Cardiac septum (tissue), 1 donor: ENCODE measurements at places on chromosomes 5 and 9.

DNA sequence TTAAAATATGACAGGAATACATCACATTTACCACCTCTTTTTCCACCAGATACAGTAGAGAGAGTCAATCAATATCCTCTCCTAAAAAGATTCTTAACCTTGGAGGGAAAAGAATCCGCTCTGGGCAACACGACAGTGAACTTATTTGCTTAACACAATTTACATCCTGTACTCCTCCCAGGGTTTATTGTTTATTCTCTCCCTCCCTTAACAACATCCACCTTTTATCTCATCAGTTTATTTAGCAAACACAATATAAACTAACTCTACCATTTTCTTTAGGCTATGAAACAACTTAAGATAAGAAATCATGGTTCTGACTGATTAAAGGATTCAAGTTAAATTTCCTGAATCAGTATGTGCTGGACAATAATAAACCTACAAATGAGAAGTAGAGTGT, 50.9 kb downstream of the CERT1 start:
- DNase-seq = no peak

DNA sequence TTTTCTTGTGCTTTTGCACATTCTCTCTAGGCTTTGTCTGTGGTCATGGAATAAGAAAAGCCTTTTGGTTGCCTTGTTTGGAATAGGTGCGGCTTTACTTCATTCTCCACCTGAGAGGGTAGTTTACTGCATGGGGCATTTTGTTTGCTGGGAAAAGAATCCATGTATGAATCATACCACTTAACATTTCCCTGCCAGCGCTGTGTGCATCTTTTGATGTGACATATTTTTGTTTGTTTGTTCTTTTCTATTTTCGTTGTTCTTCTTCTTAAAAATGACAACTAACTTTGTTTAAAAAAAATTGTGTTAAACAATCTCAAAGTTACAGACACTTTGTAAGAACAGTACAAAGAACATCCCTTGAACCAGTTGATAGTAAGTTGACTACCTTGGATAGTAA, 113.2 kb downstream of the GCNT1 start:
- DNase-seq = no peak

- DNase-seq = no peak
These were observed 29.8 kb downstream of the HMGCR start for GRCh38 chr5:75366787-75367186.

DNA sequence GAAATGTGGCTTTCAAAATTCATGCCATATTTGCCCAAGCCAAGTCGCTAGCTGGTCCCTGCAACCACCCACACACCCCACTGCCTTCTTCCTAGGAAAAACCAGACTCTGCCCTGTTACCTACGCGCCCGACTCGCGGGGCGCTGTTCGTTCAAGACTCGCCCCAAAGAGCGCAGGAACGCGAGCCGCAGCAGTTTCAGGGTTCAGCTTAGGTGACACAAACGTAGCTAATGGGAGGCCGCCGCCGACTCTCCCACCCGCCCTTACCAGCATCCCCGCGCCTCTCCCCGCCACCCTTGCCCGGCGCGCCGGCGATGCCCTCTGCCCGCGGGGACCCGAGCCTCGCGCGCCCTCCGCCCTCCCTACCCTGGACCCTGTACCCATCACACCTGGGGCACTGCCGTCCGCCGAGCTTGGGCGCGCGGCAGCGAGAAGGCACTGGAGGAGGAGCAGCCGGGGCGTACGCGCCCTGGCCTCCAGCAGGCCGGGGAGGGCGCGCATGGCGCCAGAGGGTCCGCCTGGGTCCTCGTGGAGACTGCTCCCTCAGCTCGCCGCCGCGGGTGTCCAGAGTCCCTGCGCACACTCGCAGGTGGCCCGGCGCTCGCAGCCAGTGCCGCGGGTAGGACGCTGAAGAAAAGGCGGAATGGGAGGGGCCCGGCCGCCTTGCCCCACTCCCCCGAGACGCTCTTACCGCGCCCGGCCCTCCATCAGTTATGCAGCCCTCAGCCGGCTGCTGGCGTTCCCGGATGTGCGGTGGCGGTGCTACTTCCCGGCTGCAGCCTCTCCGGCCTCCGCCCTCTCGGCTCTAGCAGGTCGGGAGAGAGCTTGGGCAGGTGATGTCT, at the start of gene EMB:
EMB (minus strand) TSS at position 638 of the 842 bp plus-strand sequence; CDS start at position 501, 137 bp downstream.
- peak; percentile 92 for DNase-seq

DNA sequence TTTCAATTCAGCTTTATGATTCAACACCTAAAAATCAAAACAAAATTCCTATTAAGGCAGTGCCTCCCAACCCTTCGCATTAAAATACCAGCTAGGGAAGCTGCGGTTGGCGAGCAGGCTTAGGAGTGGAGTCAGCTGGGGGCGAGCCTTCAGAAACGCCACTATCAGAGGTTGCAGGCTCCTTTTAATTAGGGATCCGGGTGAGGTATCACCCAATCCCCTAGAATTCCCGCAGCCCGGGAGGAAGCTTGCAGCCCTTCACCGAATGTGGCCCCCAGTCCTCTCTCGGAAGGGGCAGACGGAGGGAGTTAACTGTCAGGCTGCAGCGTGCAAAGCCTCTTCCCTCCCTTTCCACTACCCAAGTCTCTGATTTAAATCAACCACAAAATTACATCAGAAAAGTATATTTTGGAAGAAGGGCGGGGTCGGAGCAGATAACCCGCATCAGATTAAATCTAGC, 1.7 kb downstream of the STC2 start:
- no peak for DNase-seq

GRCh38 chr9:31188496-31188895, 1195.9 kb upstream of the ACO1 start:
- DNase-seq = no peak

DNA sequence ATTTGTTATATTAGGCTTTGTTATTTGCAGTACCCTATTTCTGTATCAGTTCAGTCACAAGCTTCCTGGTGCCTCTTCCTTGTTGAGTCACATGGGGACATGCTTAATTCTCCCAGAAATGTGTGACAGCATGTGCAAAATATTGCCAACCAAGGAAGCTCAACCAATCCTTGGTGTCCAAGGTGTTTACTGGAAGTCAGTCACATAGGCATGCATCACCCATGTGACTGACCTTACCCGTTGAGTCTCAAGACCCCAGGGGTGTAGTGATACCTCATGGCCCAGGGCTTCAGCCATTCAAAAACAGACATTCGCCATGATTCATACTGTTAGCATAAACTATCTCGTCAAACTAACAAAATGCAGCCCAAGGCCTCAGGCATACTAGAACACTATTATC, 9.3 kb upstream of the ANKDD1B start:
- no peak for DNase-seq

DNA sequence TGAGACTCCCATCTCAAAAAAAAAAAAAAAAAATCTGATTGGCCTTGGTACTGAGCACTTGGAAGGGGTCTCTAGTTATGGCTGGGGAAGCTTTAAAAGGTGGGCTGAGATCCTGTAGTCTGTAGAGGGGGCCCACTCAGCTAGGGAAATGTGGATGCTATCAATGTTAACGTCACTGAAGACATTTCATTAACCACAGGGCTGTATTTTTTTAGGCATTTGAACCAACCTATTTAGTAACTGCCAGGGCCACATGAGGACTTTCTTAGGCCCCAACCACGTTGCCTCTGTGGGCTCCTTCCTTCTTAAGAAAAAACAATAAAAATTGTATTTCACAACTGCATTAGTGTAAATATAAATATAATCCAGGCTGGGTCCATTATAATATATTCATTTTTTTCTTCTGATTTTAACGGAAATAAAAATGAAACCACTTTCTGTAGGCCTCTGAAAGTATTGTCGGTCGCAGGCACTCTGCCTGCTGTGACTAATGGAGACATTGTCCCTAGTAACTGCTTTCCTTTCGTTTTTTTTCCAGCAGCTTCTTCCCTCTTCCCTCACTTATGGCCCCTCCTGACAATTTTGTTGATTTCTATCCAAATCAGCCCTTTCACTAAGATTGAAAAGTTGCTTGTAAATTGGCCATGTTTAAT, 71.6 kb downstream of the GCNT1 start:
- no peak for DNase-seq

DNA sequence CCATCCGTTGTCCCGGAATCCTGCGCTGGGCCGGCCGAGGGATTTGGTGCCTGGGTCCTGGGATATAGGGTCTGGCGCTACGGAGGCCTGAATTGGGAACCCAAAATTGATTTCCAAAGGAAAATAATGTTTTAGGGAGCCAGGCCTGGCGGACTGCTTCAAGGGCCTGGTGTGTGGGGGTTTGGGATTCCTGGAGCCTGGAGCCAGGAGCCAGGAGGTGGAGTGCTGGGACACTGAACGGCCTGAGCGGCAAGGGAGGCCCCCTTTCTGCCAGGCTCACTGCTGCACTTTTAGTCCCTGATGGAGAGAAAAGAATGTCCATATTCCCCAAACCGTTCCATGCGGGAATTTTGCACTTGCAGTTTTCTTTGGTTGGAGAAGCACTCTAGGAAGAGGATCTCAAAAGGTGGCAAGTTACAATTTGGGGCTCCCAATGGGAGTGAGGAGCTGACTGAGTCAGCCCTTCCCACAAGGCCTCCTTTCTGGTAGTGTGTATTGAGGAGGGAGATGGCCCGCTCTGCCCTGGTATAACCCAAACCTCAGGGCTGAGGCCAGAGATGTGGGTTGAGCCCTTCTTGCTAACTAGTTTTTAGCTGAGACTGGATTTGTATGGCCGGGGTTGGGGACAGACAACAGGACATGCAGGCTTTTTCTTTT, 2.2 kb downstream of the LMX1B start:
- DNase-seq = no peak

DNA sequence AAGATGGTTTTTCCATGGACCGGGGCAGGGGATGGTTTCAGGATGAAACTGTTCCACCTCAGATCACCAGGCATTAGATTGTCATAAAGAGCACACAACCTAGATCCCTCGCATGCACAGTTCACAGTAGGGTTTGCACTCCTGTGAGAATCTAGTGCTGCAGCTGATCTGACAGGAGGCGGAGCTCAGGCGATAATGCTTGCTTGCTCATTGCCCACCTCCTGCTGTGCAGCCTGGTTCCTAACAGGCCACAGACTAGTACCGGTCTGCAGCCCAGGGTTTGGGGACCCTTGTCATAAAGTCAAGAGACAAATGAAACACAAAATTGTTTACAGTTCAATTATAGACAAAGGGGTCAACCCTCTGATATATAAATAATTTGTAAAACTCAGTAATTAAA, 101.7 kb downstream of the RANBP17 start:
- no peak for DNase-seq

DNA sequence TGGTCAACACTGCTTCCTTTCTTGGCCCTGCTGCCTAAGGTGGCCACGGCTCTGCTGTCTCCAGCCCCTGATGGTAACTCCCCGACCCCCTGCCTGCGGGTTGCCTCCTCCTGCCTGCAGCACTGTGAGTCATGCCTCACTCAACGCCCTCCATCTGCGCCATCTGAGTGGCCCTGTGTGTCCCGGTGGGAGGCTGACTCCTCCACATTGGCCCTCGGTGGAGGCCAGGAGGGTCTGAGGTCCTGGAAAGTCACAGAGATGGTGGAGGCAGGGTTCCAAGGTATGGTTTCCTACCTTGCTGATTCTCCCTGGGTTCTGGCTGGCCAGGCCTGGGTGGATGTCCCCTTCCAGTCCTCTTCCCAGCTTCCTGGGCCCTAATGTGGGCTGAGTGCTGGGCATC, 64.5 kb upstream of the ADAMTS2 start:
- no peak for DNase-seq

DNA sequence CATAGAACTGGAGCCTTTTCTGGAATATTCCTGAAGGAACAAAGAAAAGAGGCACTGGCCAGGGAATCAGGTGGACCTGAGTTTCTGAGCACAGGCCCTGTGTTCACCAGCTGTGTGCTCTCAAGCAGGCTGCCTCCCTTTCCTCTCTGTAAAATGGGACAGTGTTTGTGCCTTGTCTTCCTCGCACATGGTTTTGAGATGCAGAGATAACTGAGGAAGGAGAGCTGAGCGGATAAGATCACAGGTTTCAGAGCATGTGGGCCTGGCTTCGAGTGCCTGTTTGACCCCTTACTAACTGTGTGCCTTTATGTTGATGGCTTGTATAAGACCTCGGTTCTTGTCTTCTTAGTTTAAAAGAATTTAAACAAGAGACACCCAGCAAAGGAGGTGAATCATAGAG, 46.2 kb upstream of the HAND1 start:
- DNase-seq = no peak

DNA sequence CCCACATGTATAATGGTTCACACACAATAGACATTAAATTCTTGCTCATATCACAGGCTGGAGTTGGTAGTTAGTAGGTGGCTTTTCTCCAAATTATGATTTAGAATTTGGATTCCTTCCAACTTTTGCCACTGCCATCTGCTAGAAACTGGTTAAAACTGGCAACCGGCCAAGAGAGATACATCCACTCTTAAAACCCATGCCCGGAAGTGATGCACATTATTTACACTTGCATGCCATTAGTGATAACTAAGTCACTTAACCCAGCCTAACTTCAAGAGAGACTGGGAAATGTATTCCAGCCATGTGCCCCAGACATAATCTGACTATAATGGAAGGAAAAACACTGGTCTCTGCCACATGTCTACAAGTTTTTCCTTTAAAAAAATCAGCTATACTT, 395.7 kb upstream of the SEMA6A start:
- DNase-seq = no peak

- DNase-seq = no peak
These were observed 116.4 kb upstream of the COL5A1 start for GRCh38 chr9:134525070-134525815.
